ENCODE measurements at places on chromosomes 13 and 19.

DNA sequence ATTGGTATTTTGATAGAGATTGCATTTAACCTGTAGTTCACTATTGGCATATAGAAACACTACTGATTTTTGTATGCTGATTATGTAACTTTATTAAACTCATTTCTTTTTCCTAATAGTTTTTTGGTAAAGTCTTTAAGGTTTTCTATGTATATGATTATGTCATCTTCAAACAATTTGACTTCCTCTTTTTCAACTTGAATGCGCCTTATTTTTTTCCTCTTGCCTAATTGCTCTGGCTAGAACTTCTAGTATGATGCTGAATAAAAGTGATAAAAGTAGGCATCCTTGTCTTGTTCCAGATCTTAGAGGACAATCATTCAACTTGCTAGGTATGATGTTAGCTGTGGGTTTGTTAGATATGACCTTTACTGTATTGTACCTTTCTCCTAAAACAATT is 1034.9 kb downstream of the PCDH9 start:
- DNase-seq, result no peak

DNA sequence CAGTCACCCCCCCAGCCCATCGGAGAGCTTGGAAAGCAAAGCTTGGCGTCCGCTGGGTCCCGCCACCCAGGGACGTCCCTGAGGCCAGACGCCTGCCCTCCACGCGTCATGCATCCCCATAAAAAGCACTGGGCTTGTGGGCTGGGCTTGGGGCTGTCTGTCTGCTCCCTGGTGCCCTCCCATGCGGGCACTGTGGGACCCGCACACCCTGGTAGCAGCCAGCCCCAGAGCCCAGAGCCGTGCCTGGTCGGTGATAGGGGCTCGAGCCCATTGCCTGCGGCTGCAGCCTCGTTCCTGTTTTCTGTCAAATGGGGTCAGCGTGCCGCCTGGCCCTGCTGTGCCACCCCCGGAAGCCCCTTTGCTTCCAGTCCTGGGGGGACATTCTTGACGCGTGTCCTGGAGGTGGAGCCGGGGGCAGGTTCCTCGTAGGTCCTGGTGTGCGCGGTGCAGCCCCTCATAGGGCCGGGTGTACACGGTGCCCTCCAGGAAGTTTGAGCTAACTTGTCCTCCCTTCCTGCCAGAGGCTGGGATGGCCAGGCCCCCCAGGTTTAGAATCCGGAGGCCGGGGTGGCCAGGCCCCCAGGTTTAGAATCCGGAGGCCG is 4.3 kb upstream of the GZMM start:
- DNase-seq, result no peak

- DNase-seq, result no peak
Measured at GRCh38 chr13:100434010-100434763, 154.4 kb downstream of the GGACT start.

GRCh38 chr13:18943721-18944391 is 237.8 kb downstream of the TUBA3C start:
- DNase-seq, result no peak

GRCh38 chr13:63308549-63309165 is 1893.0 kb upstream of the PCDH20 start:
- DNase-seq, result no peak

DNA sequence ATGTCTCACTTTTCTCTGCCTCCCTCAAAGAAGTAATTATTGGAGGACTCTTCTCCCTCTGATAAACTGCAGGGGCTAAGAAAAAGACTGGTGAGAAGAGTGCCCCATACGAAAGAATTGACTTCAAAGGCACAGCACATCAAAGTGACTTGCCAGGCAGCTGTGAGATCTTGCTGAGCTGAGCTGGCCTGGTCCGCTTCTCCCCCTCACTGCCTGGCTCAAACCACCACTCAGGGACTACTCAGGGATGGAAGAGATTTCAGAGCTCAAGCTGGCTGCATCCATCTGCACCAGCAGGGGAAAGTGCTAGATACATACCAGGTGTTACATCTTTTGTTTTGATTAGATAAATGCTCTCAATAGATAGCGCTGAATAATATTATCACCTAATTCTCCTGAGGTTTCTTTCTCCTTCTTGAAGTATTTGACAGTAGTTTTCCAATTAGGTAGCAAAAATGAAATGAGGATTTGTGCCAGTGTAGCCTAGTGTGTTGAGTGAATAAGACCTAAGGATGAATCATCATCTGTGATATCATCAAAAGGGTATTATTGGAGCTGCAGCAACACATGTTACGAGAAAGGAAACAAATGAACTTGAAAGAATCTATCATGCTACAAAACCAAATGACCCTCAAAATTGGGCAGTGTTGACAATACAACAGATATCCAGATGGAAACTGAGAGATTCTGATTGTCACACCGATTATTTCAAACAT is 379.8 kb downstream of the TBC1D4 start:
- no peak for DNase-seq

GRCh38 chr13:26528527-26528926 is 29.0 kb upstream of the WASF3 start:
- no peak for DNase-seq

DNA sequence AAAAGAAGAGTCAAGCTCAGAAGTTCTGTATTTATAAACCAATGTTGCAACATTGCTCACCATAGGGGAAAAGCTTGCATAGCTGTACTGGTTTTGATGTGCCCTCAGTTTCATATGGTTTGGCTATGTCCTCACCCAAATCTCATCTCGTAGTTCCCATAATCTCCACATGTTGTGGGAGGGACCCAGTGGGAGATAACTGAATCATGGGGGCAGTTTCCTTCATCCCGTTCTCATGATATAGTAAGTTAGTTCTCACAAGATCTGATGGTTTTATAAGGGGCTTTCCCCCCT is 73.9 kb downstream of the TNFRSF19 start:
- no peak for DNase-seq

DNA sequence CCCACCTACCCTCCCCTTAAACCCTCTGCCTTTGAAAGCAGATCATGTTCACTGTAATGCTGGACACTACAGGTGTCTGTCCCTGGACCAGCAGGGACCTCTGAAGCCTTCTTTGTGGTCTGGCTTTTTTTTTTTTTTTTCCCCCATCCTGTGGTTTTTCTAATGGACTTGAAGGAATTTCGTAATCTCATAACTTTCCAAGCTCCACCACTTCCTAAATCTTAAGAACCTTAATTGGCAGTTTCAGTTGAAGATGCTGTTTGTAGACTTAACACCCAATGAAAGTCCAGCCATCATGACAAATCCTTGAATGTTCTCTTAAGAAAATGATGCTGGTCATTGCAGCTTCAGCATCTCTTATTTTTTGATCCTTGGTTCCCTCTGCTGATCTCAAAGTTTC is 45.0 kb upstream of the LRCH1 start:
- DNase-seq, result no peak

DNA sequence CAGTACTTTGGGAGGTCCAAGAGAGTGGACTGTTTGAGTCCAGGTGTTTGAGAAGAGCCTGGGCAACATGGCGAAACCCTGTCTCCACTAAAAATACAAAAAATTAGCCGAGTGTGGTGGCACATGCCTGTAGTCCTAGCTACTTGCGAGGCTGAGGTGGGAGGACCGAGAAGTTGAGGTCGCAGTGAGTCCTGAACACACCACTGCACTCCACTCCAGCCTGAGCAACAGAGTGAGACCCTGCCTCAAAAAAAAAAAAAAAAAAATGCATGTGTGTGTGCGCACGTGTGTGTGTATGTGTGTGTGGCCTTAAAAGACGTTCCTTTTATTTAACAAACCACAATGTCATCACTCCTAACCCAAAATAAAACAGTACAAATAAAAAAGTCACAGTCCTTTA is 62.6 kb downstream of the MAP4K1 start:
- DNase-seq, result no peak

DNA sequence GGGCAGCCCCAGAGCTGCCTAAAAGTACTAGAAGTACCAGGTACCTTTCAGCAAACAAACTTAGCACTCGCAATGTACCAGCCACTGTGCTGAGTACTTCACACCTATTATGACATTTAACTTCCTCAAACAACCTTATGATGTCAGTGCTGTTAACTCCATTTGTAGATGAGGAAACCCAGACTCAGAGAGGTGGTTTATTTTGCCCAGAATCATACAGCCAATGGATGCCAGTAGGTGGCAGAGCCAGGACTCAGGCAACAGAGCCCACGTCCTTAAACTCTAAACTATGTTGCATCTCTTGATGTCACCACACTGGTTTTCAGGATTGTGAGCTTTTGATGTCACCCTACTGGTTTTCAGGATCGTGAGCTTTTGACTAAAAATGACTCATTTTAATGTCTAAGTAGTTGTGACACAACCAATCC is 78.9 kb downstream of the FLT1 start:
- no peak for DNase-seq

- peak; percentile 52 for DNase-seq
Measured at GRCh38 chr19:14089662-14090508, 666 bp downstream of the SAMD1 start.

DNA sequence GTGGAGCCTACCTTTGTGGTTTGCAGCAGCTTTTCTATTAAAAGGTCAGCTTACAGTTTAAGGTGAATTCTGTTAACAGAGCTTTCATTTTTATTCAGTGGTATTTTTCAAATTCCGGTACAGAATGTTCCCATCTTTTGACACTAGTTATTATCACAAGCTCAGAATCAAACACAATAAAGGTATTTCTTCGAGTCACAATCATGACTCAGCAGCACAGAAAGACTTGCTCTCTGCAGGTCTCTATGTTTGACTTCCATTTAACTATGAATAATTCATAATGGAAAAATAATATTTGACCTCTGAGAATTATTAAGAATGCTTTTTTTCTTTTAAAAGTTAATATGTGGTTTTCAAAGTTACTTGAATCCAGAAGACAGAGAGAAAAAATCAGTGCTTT is 28.2 kb downstream of the DACH1 start:
- no peak for DNase-seq

GRCh38 chr19:799076-799881 is 2.0 kb downstream of the PTBP1 start:
- DNase-seq, result peak; percentile 37

- no peak for DNase-seq
Measured at GRCh38 chr19:40932008-40932959, 50.3 kb upstream of the CYP2A7 start.

- DNase-seq, result no peak
Measured at GRCh38 chr19:55348317-55349034, 6.0 kb downstream of the COX6B2 start.

DNA sequence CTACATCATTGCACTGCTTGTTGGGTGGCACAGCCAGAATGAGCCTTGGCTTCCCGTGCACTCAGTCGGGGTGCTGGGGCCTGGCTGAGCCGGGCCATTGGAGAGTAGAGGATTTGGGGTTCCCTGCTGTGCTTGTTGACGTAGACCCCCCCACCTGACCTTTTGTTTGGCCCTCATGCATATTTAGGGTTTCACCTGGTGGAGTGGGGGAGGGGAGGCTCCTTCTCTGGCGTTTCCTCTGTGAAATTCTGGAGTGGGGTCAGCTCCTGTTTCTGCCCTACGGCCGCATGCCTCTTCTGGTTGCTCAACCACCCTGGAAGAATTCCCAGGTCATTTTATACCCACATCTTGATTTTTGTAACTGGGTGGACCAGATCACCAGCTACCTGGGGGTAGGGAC is 82.8 kb downstream of the SIPA1L3 start:
- DNase-seq, result no peak

- DNase-seq, result no peak
Measured at GRCh38 chr13:64293923-64294322, 2878.3 kb upstream of the PCDH20 start.

GRCh38 chr19:47790398-47790814 is 11.9 kb downstream of the SELENOW start:
- DNase-seq, result peak; percentile 81

- DNase-seq, result no peak
Measured at GRCh38 chr13:45105895-45106294, 14.4 kb upstream of the GTF2F2 start.

DNA sequence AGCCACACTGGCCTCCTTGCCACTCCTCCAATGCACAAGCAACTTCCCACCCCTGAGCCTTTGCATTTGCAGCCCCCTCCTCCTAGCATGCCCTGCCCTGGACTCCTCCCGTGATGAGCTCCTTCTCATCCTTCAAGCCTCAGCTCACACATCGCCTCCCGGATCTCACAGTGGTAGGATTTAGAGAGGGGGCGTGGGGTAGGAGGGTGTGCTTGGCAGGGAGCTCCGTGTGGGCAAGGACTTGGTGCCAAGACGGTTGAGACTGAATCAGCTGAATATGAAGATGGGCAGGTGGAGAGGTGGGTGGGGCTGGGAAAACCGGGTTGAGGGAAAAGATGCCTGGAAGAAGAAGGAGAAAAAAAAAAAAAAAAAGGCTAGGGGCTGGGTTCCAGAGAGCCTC is 48.4 kb upstream of the ZNRF4 start:
- no peak for DNase-seq

DNA sequence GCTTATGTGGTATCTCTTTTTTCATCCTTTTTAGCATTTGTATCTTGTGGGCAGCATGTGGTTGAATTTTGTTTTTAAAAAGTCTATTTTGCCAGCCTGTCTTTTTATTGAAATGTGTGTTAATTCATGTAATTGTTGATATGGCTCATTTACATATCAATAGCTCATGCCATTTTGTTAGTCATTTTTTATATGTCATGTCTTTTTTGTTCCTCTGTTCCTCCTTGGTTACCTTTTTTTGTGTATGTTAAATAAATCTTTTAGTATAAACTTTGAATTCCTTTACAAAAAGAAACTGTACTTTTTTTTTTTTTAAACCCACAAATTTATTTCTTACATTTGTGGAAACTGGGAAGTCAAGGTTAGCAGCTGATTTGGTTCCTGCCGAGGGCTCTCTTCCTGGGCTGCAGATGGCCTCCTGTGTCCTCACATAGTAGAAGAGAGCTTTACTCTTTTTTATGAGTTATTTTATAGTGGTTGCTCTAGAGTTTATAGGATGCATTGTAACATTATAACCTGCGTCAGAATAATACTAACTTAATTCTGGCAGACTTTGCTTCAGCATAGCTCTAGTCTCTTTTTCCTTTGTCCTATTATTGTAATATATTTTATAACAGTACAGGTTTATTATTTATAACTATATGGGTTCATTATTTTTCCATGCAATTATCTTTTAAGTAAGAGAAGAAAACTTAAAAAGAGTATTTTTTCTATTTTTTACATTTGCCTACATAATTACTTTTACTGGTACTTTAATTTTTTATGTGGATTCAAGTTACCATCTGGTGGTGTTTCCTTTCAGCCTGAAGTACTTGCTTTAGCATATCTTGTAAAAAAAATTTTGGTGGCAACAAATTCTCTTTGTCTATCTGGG is 86.3 kb downstream of the URI1 start:
- DNase-seq, result no peak

DNA sequence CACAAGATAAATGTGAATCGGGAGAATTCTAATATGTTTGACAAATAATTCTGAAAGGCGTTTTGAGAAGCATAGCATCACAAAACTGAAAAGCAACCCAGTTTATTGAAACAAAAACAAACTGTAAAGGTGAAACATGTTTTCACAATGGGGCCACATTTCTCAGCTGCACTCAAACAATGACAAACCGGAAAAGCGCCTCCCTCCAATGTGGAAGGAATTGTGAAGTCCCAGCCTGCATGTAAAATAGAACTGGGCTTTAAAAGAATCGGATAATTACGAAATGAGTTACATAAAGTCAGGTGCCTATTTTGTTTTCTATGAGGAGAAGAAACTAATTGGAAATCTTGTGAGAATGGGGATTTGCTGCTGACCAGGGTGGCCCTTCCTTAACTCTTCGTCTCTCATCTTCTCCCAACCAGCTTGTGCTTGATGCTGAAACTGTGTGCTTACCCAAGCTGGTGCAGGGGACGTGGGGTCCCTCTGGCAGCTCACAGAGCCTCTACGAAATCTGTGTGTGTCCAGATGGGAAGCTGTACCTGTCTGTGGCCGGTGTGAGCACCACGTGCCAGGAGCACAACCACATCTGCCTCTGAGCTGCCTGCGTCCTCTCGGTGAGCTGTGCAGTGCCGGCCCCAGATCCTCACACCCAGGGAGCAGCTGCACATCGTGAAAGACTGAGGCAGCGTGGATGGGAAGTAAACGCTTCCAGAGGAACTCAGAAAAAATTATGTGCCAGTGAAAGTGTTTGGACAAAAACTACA is 109.4 kb downstream of the SACS start:
- DNase-seq, result no peak

Data from activated CD4-positive, alpha-beta memory T cell treated with anti-CD3 and anti-CD28 coated beads, Interleukin-2, amount 10 ng/mL, durations not matched to agents 7 days and 5 days (primary cell).